NCI-H1930 (cell line): ENCODE measurements at places on chromosomes 11 and 22.

DNA sequence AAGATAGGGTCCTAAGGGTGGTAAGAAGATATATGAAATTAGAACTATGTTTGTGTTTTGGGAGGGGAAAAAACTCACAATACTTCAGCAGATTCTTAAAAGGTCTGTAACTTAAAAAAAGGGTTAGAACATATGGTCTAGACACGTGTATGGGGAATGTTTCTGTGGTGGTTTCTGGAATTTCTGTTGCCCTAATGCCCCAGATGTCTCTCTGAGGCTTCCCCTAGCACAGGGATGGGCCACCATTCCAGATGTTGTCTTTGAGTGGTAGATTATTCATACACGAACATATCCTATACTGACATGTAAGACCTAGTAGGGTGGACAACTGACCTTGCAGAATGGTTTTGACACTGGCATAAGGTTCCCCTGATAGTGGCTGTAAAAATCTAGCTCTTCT lies 26.2 kb downstream of the EHF start:
- DNase-seq = no peak

GRCh38 chr22:39459681-39460080 lies 2.9 kb downstream of the MGAT3 start:
- DNase-seq = no peak

GRCh38 chr11:118921121-118921928 lies 4.4 kb downstream of the BCL9L start:
- DNase-seq = no peak

DNA sequence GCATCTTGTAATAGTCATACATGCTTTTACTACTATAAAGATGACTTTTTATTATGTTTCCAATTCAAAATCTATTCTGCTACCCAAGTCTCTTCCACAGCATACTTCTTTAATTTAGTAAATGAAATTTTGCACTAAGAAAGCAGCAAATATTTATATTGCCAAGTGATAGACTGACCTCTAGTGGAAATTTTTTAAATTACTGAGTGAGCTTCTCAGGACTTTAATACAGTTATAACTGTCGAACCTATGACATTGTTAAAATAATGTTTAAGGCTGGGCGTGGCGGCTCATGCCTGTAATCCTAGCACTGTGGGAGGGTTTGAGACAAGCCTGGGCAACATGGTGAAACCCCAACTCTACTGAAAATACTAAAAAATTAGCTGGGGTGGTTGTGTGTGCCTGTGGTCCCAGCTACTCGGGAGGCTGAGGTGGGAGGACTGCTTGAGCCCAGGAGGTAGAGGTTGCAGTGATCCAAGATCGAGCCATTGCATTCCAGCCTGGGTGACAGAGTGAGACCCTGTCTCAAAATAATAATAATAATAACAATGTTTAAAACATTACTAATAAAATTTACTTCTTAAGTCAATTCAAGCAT lies 27.3 kb downstream of the STK33 start:
- no peak for DNase-seq

GRCh38 chr11:77196961-77197360 lies 68.9 kb downstream of the MYO7A start:
- DNase-seq = no peak

- no peak for DNase-seq
These were observed 55.1 kb downstream of the AAMDC start for GRCh38 chr11:77876045-77876444.
